ENCODE measurements at places on chromosomes 5 and 9. TPM values are rescaled to one million over a fixed set of nuclear protein-coding genes. Genes with fewer than 3 reads are reported as not detected.
A peak's percentile ranks its signal among the peaks of the same experiment; 100 is the strongest.

DNA sequence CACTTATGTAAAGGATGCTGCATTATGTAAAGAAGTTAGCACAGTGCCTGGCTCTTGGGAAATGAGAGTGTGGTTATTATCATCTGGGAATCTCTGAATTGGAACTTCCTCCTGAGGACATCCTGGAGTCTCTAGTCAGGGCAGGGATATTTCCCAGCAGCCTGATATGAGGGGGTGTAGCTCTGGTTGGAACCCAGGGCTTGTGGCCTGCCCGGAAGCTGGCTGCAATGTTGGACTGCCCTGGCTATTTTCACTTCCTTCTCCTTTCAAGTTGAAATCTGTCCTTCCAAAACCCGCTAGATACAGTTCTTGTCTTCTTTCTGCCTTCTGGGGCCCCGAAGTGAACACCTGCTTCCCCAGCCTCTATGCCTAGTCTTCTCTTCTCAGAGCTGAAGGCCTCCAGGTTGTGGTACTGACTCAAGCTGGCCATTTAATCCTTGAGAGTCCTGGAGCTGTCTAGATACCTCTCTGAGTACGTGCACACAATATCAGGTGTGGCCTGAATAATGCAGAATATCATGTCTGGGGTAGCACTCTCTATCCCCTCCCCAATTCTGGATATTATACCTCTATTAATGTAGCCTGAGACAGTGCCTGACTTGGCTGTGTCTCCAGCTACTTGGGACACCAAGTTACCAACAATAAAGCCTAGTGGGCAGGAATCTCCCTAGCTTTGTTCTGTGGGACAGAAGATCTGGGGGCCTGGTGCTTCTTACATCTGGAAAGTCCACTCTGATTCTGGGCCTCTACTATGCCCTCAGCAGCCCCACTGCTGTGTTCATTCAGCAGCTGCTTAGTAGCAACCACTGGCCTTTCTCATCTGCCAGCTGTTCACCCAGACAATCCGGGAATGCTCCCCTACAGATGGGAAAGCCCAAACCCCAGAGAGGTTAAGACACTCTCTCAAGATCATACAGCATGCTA lies 45.0 kb downstream of the SLC6A7 start:
- DNase-seq = no peak

DNA sequence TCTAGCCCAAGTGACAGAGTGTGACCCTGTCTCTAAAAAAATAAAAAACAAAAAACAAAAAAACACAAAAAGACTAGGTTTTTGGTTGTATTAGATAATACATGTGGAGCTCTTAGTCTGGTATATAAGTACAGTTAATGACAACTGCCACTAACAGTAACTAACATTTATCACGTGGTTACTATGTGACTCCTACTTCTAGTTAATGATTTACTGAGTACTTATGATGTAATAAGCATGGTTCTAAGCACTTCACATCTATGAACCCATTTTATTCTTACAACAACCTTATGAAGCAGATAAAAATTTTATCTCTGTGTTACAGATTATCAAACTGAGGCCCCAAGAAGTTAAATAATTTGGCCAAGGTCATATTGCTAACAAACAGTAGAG lies 6.1 kb upstream of the TMEFF1 start:
- no peak for DNase-seq

Gene CLIC3
- 6.4 TPM for polyA plus RNA-seq

Gene FOXD4
- 0.49 TPM for polyA plus RNA-seq

GRCh38 chr5:180130291-180130869 lies 58.8 kb upstream of the RNF130 start:
- no peak for DNase-seq

Gene PCDHB6
- polyA plus RNA-seq = 1.0 TPM

Gene FAM174A
- 13.8 TPM for polyA plus RNA-seq

DNA sequence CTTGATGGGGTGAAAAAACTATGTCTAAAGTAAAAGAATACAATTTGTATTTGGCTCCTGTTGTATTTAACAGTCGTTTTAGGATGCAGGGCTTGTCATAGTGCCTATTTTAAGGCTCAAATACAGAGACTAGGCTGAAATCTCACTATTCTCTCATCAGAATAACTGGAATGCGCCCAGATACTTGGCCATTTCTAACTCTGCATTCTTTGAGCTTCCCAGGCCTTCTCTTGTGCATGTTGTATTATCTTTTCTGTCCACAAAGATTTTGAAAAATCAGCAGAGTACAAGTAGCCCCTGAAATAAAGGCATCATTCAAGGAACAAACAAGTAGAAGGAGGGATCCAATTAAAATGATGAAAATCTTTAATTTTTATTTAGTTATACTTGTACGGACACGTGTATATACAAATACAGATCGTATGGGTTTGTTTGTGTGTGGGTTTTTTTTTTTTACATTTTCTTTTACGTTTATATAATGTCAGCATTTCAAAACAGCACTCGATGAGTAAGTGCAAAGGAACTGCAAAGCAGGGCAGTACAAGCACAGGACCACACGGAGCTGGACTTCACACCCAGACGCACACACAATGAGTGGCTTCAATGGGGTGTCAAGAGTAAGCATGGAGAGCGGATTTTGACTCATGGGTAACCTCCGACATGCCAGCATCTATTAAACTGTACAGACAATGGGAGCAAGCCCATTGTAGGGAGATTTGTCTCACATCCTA lies 294.0 kb downstream of the EFNA5 start:
- DNase-seq = peak; percentile 48

Gene RHOBTB3
- 9.1 TPM for polyA plus RNA-seq

- no peak for DNase-seq
Measured at GRCh38 chr5:162052676-162053075, 14.9 kb upstream of the GABRG2 start.

Gene GRM6
- polyA plus RNA-seq = not detected

DNA sequence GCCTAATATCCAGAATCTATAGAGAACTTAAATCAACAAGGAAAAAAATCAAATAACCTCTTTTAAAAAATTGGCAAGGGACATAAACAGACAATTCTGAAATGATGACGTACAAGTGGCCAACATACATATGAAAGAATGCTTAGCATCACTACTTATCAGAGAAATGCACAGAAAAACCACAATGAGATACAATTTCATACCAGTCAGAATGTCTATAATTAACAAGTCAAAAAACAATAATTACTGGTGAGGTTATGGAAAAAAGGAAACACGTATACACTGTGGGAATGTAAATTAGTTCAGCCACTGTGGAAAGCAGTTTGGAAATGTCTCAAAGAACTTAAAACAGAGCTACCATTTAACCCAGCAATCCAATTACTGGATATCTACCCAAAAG lies 1192.0 kb downstream of the CDH12 start:
- DNase-seq = no peak

- peak; percentile 12 for DNase-seq
Measured at GRCh38 chr5:32523625-32524024, 61.7 kb upstream of the SUB1 start.

- DNase-seq = peak; percentile 12
Measured at GRCh38 chr5:39158127-39158593, 61.2 kb downstream of the FYB1 start.

GRCh38 chr5:172160506-172160905 lies 27.5 kb downstream of the STK10 start:
- no peak for DNase-seq

DNA sequence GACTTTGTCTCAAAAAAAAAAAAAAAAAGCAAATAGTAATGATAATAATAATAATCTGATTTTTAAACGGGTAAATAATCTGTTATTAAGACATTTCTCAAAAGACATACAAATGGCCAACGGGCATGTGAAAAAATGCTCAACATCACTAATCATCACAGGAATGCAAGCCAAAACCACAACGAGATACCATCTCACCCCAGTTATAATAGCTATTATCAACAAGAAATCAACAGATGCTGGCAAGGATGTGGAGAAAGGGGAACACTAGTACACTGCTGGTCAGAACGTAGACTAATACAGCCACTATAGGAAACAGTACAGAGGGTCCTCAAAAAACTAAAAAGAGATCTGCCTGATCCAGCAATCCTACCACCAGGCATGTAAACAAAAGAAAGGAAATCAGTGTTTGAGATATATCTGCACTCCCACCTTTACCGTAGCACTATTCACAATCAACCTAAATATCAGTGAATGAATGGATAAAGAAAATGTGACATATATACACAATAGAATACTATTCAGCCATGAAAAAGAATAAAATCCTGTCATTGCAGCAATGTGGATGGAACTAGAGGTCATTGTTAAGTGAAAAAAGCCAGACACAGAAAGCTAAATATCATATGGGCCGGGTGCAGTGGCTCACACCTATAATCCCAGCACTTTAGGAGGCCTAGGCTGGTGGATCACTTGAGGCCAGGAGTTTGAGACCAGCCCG lies 24.9 kb downstream of the VAV2 start:
- no peak for DNase-seq

DNA sequence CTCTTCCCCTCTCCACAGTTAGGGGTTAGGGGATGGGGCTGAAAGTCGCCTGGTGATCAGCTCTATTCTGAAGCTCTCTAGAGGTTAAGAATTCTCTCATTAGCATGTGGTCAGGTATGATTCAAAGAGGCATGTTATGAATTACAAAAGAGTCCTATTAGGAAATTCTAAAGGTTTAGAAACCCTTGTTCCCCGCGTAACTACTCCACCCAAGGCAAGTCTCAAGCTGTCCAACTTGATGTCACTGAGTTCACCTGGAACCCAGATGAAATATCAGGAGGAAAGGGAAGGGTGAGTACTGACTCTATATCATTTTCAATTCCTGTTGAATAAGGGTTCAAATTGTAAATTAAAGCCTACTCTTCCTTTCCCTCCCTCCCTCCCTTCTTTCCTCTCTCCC lies 18.1 kb upstream of the RNF145 start:
- no peak for DNase-seq

Gene OSMR
- 61.2 TPM for polyA plus RNA-seq

Gene PCDHAC2
- polyA plus RNA-seq = 1.2 TPM

GRCh38 chr5:142038735-142039134 lies 25.9 kb upstream of the GNPDA1 start:
- DNase-seq = no peak

DNA sequence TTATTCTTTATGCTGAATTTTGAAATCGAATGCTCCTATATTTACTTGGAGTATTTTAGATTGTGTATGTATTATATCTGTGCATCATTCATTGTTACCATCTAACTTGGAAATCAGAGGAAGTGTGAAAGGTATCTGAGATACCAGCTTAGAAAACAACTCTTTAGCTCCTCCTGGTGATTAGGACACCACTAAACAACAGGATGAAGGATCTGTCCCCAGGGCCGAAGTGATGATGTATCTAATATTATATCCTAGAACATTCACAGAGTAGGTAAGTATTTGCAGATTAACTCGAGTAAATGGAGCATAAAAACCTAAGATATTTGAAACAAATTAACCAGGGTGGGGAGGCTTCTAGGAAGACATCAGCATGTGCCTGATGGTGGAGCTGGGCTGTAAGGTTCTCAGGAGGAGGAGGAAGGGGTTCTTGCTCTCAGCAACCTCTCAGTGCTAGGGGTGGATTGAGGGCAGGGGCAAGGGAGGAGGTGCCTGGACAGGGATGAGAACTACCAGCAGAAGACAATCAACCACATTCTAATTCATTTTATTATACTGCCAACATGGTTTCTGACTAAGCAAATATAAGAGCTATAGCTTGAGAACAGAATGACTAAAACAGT lies 2.6 kb upstream of the NFIL3 start:
- DNase-seq = peak; percentile 69

Gene NIM1K
- polyA plus RNA-seq = 0.06 TPM
